ENCODE measurements at places on chromosomes 7 and 10. TPM values are rescaled to one million over a fixed set of nuclear protein-coding genes. Genes with fewer than 3 reads are reported as not detected.

CPXM2 gene
- not detected for total RNA-seq

VAX1 gene
- not detected for total RNA-seq

ECD gene
- 32.8 TPM for total RNA-seq

NRAP gene
- total RNA-seq: not detected

C10orf62 gene
- not detected for total RNA-seq

GNAT3 gene
- not detected for total RNA-seq

HOXA4 gene
- total RNA-seq: 0.79 TPM

GRCh38 chr7:26397332-26397731 lies 105.7 kb downstream of the SNX10 start:
- H3K27me3 ChIP-seq: peaks cover 57% of the 10 kb centered on the region
- peak overlapping the region; percentile 83 for H3K4me3 ChIP-seq
- peaks cover 4% of the 10 kb centered on the region for H3K36me3 ChIP-seq

DNA sequence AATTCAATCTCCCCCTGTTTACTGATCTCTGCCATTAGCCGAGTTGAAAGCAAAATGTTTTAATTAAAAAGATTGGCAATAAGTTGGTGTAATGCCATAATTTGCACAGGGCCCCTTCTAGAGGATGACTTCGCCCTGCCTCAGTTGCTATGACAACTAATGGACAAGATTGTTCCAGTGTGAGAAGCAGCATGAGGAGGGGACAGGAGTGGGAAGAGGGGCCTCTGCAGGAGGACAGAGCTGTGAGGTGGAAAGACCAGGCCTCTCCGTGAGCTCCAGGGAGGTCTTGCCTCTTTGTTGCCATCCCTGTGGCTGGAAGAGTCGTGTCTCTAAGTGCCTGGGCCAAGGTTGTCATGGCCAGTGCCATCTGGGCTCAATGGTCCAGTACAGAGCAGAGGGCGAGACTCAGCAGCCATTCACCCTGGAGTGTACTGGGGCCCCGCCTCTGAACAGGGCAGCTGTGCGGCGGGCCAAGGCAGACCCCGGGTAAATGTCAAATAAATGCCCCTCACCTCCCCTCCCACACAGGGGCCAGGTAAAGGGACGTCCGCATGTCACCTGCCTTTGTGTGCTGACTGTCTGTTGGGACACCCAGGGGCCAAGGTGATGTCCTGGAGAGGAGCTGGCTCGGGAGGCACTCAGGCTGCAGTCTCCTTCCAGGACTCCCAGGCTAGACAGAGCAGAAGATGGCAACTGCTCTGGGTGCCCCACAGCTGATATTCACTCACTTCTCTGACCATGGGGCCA lies 97.0 kb upstream of the RET start:
- no peaks in the 10 kb centered on the region for H3K36me3 ChIP-seq
- no peak for DNase-seq
- no peaks in the 10 kb centered on the region for H3K4me1 ChIP-seq
- no peaks in the 10 kb centered on the region for H3K27me3 ChIP-seq
- H3K4me3 ChIP-seq: no peak overlapping the region

GRCh38 chr7:25949736-25950487 lies 202.1 kb upstream of the NFE2L3 start:
- peaks cover 20% of the 10 kb centered on the region for H3K4me1 ChIP-seq
- H3K27ac ChIP-seq: peak overlapping the region; percentile 40
- peaks cover 1% of the 10 kb centered on the region for H3K36me3 ChIP-seq
- H3K4me3 ChIP-seq: peak overlapping the region; percentile 89
- no peak for DNase-seq

DNA sequence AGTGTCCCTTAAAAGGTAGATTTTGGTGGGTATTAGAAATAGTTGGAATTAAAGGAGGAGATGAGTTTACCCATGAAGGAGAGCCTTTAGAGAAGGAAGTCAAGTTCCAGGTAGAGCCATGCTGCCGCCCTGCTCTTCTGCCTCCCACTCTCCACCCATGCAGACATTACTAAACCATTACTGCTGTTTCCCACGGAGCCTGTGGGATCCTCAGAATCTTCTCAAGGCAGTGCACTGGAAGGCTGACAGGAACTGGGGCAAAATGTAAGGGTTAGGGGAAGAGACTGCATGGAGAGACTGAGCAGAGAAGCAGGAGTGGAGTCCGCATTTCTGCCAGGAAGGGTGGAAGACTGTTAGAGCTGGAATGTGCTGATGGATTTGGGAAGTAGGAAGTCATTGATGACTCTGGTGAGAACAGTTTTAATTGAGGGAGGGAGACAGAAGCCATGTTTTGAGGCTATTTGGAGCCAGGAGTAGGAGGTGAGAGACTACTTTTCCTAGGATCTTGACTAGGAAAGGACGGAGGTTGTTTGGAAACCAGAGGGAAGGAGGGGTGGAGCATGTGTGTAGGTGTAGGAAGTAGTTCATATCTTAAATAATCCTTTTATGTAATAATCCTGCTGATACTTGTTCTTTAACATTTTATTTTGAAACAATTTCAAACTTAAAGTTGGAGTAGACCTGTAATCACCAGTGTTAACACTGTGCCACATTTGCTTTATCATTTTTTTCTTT lies 109.0 kb downstream of the CCNY start:
- H3K36me3 ChIP-seq: peaks cover 35% of the 10 kb centered on the region

DNA sequence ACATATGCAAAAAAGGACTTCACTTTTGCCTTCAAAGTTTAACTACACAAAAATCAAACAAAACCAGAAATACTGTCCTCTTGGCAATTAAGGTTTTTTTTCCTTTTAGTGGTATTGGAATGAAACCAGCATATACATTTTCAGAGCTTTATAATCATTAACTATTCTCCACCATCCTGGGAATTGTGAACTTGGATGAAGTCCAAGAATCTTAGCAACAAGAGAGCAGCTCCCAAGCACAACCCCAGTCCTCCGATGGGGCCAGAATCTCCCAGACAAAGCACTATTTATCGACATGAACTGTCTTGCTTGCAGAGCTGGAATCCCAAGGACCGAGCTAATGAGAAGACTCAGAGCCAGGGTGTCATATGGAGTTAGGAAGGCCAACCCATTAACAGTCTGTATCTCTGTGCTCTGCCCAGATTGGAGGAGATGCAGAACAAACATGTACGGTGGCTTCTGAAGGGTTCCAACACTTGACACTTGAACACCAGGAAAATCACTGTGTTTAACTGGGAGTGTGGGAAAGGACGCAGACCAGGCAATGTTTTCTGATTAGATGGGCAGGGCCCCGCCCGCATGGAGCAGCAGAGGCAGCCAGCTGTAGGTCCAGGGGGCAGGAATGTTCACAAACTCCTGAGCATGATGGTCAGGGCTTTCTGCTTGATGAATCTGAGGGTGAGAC lies 35.5 kb downstream of the PPP1R3C start:
- peak overlapping the region; percentile 10 for H3K27ac ChIP-seq
- no peak for DNase-seq
- H3K4me1 ChIP-seq: peaks cover 6% of the 10 kb centered on the region
- no peak overlapping the region for H3K4me3 ChIP-seq
- peaks cover 39% of the 10 kb centered on the region for H3K27me3 ChIP-seq

GRCh38 chr10:91023700-91024398 lies 103.0 kb upstream of the ANKRD1 start:
- peaks cover 3% of the 10 kb centered on the region for H3K36me3 ChIP-seq
- H3K4me3 ChIP-seq: no peak overlapping the region
- DNase-seq: no peak
